ENCODE measurements at places on chromosomes 7 and 10.

- DNase-seq: no peak
Observed at GRCh38 chr7:18224138-18224537, 196.5 kb upstream of the PRPS1L1 start.

DNA sequence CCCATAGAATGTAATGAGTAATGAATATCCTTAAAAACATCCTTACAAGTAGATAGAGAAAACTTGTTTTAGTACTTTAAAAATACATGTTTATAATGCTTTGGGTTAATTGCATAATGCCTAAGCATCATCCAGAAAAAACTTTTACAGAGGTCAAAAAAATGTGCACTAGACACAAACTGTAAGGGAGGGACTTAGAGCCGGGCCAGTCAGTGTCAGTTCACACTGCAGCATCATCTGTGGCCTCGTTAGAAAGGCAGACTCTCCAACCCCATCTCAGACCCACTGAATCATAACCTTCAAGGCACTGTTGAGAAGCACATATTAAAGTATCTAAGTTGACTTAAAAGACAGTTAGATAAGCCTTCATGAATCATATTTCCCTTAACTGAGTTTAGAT, 230.1 kb upstream of the PRPS1L1 start:
- DNase-seq: no peak

DNA sequence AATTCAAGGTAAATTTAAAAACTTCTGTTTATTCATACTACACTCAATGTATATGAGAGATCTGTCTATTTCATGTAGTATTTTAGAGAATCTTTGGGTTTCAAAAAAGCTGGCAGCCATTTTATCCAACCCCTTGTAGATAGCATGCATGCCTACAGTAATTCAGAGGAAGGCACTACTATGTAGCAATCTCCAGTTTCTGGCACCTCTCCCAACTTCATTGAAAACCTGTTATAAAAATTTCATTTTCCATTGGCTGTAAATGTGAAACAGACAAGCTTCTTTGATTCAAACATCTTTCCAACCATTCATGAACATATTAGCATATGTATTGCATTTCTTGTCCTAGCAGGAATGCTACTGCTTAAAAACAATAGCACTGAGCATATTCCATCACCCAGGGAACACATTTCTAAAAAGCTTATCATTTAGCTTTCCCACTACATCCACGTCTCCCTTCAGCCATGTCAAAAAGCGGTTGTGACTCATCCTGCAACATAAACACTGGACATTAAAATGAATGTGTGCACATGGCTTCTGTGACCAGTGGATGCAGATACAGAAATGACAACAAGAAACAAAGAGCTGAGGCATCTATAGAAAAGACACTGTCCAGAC, 330.4 kb upstream of the AOAH start:
- no peak for DNase-seq

- DNase-seq: no peak
Observed at GRCh38 chr7:153509768-153510167, 542.4 kb upstream of the DPP6 start.

DNA sequence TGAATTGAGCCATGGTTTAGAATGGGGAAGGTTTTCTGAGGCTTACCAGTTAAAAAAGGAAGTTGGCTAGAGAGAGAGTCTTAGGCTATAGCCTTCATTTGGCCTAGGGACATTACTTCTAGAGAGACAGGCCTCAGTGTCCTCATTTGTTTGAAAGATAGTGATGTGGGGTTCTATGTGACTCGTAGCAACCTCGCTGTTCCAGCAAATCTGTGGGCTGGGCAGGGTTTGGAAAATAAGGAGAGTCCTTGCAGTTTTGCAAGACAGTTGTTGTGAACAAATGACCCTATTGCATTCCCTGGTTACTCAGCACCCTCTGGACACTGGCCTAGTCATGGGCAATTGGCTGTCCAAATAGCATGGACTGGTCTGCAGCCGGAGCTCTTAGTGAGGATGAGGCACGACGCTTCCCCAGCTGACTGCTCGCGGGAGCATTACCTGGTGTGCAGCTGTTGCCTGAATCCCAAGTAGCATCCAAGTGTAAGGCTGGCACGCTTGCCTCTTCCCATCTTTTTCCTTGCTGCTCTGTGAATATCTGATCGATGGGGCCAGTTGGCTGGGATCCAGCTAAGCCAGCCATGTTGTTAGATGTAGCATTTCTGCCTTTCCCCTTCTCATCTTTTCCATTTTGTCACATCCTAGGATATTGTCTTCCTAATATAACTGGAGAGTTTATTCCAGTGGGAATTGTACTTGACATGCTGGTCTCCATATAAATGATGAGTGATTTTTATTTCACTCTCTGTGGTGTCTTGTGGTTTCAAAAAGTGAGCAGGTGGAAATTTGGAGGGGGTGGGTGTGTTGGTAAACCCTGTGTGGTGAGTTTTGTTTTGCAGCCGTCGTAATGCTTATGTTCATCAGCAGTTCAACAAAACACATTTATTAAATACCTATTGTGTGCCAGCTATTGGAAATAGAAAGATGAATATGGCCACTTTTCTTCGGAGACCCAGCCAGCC, 99.8 kb downstream of the SND1 start:
- no peak for DNase-seq

DNA sequence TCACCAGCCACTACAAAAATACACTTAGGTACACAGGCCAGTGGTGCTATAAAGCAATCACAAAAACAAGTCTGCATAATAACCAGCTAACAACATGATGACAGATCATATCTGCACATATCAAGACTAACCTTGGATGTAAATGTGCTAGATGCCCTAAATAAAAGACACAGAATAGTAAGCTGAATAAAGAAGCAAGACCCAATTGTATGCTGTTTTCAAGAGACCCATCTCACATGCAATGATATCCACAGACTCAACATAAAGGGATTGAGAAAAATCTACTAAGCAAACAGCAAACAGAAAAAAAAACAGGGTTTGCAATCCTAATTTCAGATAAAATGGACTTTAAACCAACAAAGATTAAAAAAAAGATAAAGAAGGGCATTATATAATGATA, 505.4 kb upstream of the FZD8 start:
- DNase-seq: no peak

DNA sequence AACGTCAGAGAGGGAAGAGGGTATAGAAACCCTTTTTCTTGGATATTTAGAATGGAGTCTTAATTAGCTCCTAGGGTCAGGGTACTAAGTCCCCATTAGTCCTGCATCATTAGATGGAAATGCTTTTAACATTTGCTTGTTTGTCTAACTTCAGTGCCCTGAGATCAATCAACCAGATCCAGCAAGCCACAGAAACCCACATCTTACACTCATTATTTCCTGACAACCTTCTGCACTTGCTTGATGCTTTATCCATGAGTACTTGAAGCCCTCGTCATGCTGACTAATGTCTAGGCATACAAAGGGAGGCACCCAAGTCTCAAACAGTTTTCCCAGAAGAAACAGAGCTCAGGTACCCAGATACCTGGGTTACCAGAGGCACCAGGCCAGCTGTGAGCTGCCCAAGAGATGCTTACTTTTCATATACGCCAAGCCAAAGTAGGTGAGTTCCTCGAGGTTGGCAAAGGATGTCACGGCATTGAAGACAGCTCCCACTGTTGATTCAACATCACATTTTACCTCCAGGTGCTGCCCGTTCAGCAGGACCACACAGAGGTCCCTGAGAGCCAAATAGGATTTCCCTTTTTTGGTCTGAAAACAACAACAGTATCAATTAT, 42.7 kb downstream of the FRMPD2 start:
- DNase-seq: no peak

- DNase-seq: no peak
Observed at GRCh38 chr7:39509912-39510311, 56.3 kb upstream of the YAE1 start.

DNA sequence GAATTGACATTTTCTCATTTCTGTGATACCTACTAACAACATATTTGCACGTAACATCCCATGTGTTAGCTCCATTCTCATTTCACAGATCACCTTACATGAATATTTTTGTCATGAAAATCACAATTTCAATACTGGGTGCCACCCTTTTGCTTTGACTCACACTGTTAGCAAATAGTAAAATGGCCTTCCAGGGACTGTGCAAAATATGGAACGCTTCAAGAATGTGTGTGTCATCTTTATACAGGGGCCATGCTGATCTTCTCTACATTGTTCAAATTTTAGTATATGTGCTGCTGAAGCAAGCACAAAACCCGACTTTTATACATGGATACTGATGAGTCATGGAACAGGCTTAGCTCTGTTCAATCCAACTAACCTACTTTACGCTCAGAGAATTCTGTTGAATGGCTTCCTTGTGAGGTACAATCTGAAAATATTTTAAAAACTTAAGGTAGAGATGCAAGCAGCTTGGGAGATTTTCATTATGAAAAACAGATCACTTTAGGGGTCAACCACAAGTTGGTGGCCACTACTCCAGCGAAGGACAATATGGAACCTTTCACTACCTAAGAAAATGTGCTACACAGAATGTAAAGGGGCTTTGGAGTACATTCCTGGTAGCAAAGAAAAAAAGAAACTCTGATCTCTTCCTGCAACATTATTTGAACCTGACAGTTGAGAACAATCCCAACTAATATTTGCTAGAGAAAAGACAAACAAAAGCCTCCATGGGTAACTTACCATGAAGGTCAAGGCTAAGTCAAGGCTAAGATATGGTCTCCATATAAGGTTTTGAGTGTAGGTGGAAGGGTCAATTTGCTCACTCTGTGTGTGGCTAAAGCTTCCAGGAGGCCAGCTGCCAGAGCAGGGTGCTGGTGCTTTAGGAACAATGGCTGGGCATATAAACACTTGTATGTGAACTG, 11.9 kb downstream of the ANKRD26 start:
- DNase-seq: no peak

GRCh38 chr10:102001435-102002068, 54.4 kb downstream of the ARMH3 start:
- DNase-seq: no peak

- peak; percentile 17 for DNase-seq
Observed at GRCh38 chr10:127990846-127991542, 84.1 kb downstream of the PTPRE start.

DNA sequence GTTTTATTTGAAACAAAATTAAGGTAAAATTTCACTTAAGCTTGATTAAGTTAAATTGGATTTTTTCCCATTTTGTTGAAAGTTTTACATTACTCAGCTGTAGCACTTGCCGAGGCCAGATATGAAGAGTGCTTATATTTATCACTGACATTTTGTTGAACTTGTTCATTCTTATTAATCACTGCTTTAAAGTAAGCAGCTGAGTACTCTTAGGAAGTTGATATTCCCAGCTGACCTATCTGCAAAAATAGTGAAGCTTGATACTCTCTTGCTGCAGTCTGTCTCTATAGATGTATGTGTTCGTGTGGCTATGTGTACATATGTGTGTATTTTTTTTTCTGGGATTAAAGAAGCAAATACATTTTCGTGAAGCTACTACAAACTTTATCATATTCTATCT, 150.0 kb downstream of the SKAP2 start:
- DNase-seq: no peak

- no peak for DNase-seq
Observed at GRCh38 chr10:78176320-78177317, 143.0 kb downstream of the RPS24 start.

DNA sequence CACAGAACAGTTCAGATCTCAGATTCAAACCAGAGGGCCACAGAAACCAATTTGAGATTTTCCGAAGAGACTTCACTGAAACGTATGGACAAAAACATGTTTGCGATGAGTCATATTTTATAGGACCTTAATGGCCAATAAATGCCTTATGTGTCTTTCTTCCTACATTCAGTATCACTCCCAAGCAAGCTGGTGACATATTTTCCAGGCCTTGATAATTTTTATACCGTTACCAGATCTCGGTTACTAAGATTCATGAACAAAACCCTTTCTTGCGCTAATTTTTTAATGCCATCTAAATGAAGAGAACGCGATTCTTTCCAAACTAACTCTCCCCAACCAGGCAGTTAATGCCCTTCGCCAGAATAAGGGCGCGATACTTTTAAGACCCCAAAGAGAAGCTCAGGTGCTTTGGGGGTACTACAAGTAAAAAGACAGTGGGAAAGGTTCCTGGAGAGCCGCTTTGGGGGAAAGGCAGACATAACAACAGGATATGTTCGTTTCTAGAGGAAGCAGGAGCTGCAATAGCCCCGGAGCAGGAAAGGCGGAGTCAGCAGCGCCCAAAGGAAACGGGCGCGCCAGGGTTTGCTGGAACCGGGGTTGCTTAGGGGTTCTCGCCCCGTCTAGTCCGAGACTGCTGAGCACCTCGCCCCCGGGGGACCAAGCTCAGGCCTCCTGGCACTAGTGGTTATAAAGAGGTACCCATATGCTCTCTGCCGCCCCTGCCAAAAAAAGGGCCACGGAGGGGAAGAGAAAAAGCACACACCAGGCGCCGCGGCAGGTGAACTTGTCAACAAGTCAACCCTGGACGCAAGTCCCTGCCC, 884 bp downstream of the ICA1 start:
- no peak for DNase-seq

- no peak for DNase-seq
Observed at GRCh38 chr7:46545790-46546189, 624.7 kb upstream of the IGFBP3 start.

DNA sequence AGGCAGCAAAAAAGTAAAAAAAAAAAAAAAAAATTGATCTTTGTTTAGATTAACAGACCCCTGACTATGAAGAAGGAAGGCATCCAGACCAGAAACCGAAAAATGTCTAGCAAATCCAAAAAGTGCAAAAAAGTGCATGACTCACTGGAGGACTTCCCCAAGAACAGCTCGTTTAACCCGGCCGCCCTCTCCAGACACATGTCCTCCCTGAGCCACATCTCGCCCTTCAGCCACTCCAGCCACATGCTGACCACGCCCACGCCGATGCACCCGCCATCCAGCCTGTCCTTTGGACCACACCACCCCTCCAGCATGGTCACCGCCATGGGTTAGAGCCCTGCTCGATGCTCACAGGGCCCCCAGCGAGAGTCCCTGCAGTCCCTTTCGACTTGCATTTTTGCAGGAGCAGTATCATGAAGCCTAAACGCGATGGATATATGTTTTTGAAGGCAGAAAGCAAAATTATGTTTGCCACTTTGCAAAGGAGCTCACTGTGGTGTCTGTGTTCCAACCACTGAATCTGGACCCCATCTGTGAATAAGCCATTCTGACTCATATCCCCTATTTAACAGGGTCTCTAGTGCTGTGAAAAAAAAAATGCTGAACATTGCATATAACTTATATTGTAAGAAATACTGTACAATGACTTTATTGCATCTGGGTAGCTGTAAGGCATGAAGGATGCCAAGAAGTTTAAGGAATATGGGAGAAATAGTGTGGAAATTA, 19.4 kb downstream of the GATA3 start:
- DNase-seq: no peak

GRCh38 chr10:301536-301935, 166.3 kb downstream of the ZMYND11 start:
- no peak for DNase-seq

DNA sequence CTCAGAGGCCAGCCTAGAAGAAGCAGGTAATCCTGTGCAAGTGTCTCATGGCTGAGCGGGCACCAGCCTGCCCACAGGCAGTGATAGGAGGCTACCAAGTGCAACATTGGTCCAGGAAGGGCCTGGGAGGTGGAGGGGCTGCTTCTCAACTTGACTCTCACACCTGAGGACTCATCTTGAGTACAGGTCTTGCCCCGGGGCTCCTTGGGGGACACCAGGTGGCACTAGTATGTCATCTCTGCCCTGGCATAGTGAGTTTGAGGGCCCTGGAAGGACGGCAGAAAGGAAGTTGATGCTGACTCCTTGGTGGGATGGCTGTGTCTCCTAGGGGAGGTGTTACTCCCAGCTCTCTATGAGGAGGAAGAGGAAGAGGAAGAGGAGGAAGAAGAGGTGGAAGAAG, 2.3 kb downstream of the CCDC136 start:
- no peak for DNase-seq

All from stimulated activated CD4-positive, alpha-beta T cell treated with anti-CD3 and anti-CD28 coated beads, Interleukin-1b, Interleukin-23, amount 100 ng/mL, for 1 hour (primary cell).